ENCODE measurements at places on chromosomes 16 and 17. TPM values are rescaled to one million over a fixed set of nuclear protein-coding genes. Genes with fewer than 3 reads are reported as not detected.
A peak's percentile ranks its signal among the peaks of the same experiment; 100 is the strongest.

DNA sequence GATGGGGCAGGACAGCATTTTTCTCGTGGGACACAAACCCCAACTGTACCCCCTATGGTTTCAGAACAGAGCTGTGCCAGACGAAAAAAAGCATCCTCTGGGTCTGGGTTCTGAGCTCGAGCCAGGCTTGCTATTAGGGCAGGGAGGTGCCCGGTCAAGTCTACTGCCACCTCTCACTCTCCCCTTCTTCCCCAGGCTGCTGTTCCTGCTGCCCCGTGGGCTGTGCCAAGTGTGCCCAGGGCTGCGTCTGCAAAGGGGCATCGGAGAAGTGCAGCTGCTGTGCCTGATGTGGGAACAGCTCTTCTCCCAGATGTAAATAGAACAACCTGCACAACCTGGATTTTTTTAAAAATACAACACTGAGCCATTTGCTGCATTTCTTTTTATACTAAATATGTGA is 1.1 kb downstream of the MT1E start:
- DNase-seq = no peak
- H3K27ac ChIP-seq = no peak overlapping the region
- H3K4me1 ChIP-seq = peaks cover 14% of the 10 kb centered on the region
- no peaks in the 10 kb centered on the region for H3K36me3 ChIP-seq
- H3K4me3 ChIP-seq = no peak overlapping the region

- no peak overlapping the region for H3K4me3 ChIP-seq
- no peaks in the 10 kb centered on the region for H3K36me3 ChIP-seq
- H3K4me1 ChIP-seq = no peaks in the 10 kb centered on the region
Observed at GRCh38 chr16:86229283-86229682, 281.0 kb upstream of the FOXF1 start.

- H3K36me3 ChIP-seq = no peaks in the 10 kb centered on the region
- H3K27ac ChIP-seq = no peak overlapping the region
- H3K4me1 ChIP-seq = peaks cover 52% of the 10 kb centered on the region
- no peak overlapping the region for H3K4me3 ChIP-seq
Observed at GRCh38 chr17:79794659-79795511, 2.0 kb downstream of the CBX8 start.

- no peak for DNase-seq
- no peaks in the 10 kb centered on the region for H3K27me3 ChIP-seq
- no peak within 1 kb of the TSS for H3K27ac ChIP-seq
- H3K4me1 ChIP-seq = no peaks in the 10 kb centered on the region
- no peak within 1 kb of the TSS for H3K4me3 ChIP-seq
- no peaks in the 10 kb centered on the region for H3K36me3 ChIP-seq
Observed at GRCh38 chr17:53822764-53823163, at the start of gene KIF2B. Gene KIF2B, plus strand, starts transcription at chr17:53822927. Its CDS starts 107 bp downstream, at chr17:53823034.

- H3K27ac ChIP-seq = peak within 1 kb of the TSS; percentile 70
- DNase-seq = peak; percentile 82
- H3K4me3 ChIP-seq = peak within 1 kb of the TSS; percentile 52
- H3K4me1 ChIP-seq = peaks cover 33% of the 10 kb centered on the region
Observed at GRCh38 chr17:80991645-80992076, at the start of gene CHMP6. Gene CHMP6, plus strand, starts transcription at chr17:80991841. Its CDS starts 78 bp downstream, at chr17:80991919.

GRCh38 chr17:20263595-20263994 is 203.7 kb downstream of the LGALS9B start:
- H3K4me3 ChIP-seq = no peak overlapping the region
- H3K27me3 ChIP-seq = no peaks in the 10 kb centered on the region
- no peak overlapping the region for H3K27ac ChIP-seq

GRCh38 chr17:66386498-66387351 is 84.3 kb downstream of the PRKCA start:
- H3K4me1 ChIP-seq = peaks cover 26% of the 10 kb centered on the region
- H3K27me3 ChIP-seq = no peaks in the 10 kb centered on the region
- H3K36me3 ChIP-seq = peaks cover 10% of the 10 kb centered on the region
- no peak overlapping the region for H3K27ac ChIP-seq
- H3K4me3 ChIP-seq = no peak overlapping the region

GRCh38 chr16:74735554-74735953 is 34.9 kb upstream of the MLKL start:
- no peaks in the 10 kb centered on the region for H3K4me1 ChIP-seq
- no peaks in the 10 kb centered on the region for H3K36me3 ChIP-seq
- H3K4me3 ChIP-seq = no peak overlapping the region
- H3K27me3 ChIP-seq = peaks cover 4% of the 10 kb centered on the region

GRCh38 chr17:2635241-2635640 is 41.8 kb downstream of the PAFAH1B1 start:
- H3K27ac ChIP-seq = no peak overlapping the region
- H3K4me1 ChIP-seq = peaks cover 49% of the 10 kb centered on the region
- DNase-seq = no peak
- H3K27me3 ChIP-seq = no peaks in the 10 kb centered on the region
- peaks cover 4% of the 10 kb centered on the region for H3K36me3 ChIP-seq

- no peak overlapping the region for H3K27ac ChIP-seq
- peaks cover 6% of the 10 kb centered on the region for H3K4me1 ChIP-seq
- DNase-seq = no peak
- no peaks in the 10 kb centered on the region for H3K27me3 ChIP-seq
Observed at GRCh38 chr16:69712914-69713581, 13.3 kb downstream of the NQO1 start.

DNA sequence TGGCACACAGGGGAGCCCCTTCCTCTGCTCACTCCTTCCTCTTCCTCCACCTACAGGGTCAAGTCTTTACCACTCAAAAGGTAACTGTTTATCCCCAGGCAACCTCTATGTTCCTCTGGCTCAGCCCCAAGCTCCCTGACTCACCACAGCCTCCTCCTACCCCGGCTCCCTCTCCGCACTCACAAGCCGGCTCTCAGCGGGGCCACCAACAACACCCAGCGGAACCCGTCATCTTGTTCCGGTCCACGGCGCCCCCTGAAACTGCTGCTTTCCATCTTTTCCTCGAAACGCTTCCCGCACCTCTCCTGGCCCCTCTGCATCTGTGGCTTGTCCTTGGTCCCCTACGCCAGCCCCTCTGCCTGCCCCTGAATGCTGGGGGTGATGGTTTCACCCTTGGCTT is 58.4 kb downstream of the NXN start:
- no peak for DNase-seq
- no peaks in the 10 kb centered on the region for H3K27me3 ChIP-seq
- no peak overlapping the region for H3K27ac ChIP-seq

DNA sequence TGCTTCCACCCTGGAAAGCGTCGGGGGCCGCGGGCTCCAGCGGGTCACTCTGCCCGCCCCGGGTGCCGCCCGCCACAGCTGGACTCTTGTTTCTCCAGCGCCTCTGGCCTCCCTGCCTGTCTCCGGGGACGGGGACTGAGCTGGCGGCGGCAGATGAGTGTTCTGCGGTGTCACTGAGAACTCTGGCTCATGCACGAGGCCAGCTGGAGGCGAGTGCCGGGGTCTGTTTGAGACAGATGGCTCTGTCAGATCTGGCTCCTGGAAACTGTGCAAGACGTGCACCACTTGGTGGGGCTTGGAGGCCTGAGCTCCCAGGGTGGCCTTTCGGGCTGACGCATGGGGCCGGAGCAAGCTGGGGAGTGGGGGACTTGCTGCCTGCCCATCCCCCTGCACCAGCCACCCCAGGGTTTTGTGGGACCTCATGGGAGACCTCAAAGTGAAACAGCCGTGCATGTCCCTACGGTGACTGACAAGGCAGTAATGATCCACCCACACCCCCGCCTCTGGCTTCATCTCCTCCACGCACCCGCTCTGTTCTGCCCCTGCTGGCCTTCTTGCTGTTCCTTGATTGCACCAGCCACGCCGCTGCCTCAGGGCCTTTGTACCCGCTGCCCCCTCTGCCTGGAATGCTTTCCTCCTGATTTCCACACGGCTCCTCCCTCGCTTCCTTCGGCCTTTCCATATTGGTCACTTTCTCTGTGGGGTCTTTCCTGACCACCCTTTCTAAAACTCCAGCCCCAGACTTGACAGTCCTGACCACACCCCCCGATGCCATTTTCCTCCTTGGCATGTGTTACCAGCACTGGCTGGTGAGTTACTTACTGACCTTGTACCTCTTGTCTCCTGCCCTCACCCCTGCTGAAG is 174.9 kb upstream of the CIBAR2 start:
- no peaks in the 10 kb centered on the region for H3K4me1 ChIP-seq
- no peaks in the 10 kb centered on the region for H3K27me3 ChIP-seq
- no peaks in the 10 kb centered on the region for H3K36me3 ChIP-seq
- DNase-seq = no peak
- no peak overlapping the region for H3K4me3 ChIP-seq
- H3K27ac ChIP-seq = no peak overlapping the region

DNA sequence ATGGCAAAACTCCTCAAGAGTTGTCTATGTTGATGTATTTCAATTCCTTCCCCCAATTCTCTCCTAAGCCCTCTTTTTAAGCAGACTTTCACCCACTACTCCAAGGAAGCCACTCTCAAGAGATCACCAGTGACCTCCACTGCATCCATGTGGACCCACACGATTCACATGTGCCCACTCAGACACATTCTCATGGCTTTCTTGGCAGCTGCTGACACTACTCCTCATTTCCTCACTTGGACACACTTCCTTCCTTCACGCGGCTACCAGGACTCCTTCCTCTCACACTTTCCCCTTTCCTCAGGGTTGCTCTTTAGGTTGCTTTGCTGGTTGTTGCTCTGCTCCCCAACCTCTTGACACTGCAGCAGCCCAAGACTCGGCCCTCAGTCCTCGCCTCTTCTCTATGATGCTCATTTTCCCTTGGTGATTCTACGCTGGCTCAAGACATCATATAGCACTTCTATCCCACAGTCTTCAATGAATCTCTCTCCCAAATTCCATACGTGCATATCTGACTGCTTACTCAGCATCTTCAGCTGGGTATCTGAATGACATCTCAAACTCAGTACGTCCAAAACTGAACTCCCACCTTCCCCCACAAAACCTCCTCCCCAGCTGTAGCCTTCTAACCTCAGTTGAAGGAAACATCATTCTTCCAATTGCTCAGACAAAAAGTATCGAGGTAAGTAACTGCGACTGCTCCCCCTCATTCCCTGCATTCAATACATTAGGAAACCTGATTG is 28.2 kb downstream of the HELZ start:
- peaks cover 39% of the 10 kb centered on the region for H3K36me3 ChIP-seq
- H3K27ac ChIP-seq = no peak overlapping the region
- no peak overlapping the region for H3K4me3 ChIP-seq
- no peak for DNase-seq

DNA sequence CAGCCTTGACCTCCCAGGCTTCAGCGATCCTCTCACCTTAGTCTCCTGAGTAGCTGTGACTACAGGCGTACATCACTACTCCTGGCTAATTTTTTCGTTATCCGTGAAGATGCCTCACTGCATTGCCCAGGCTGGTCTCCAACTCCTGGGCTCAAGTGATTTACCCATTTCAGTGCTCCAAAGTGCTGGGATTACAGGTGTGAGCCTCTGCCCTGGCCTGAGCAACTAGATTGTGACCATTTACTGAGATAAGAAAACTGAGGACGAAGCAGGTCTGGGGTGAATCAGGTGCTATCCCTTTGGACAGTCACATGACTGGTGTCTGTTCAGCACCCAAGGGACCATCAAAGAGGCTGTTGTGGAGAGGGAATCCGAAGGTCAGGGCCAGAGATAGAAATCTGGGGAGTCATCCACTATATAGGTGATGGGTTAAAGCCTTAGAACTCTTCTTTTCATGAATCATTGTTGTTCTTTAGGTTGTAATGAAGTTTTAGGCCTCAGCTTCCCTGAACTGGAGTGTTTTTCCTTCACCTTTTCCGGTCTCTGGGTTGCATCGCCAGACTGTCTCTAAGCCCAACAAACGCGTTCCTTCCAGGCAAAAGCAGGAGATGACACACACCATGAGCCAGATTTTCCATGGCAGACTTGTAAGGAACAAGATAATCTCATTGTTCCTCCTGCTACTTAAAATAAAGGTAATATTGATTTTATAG is 62.5 kb downstream of the FTO start:
- DNase-seq = no peak
- no peaks in the 10 kb centered on the region for H3K36me3 ChIP-seq
- no peak overlapping the region for H3K4me3 ChIP-seq
- H3K27ac ChIP-seq = no peak overlapping the region
- H3K4me1 ChIP-seq = no peaks in the 10 kb centered on the region
- no peaks in the 10 kb centered on the region for H3K27me3 ChIP-seq

DNA sequence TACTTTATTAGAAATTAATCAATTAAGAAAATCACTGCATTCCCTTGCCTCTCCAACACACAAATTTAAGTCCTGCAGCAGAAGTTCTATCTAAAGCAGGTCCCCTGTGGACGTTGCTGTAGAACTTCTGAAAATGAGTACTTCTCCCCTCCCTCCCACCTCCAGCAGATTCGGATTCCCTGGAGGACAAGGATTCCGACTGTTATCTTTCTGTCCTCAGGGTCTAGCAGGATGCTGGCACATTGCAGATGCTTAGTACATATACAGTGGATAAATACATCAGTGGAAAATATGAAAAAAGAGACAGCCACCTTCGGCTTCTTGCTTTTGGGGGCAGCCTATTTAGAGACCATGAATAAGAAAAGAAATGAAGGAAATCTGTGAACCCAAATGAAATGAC is 32.1 kb downstream of the NTN1 start:
- H3K4me3 ChIP-seq = no peak overlapping the region
- H3K36me3 ChIP-seq = no peaks in the 10 kb centered on the region

- DNase-seq = no peak
- H3K4me3 ChIP-seq = no peak overlapping the region
- H3K27ac ChIP-seq = no peak overlapping the region
- H3K4me1 ChIP-seq = peaks cover 13% of the 10 kb centered on the region
- no peaks in the 10 kb centered on the region for H3K36me3 ChIP-seq
Observed at GRCh38 chr16:66152181-66152580, 214.3 kb upstream of the CDH5 start.

GRCh38 chr17:37787055-37787757 is 42.3 kb upstream of the HNF1B start:
- no peak overlapping the region for H3K4me3 ChIP-seq
- no peak for DNase-seq
- H3K27me3 ChIP-seq = no peaks in the 10 kb centered on the region
- no peak overlapping the region for H3K27ac ChIP-seq
- no peaks in the 10 kb centered on the region for H3K4me1 ChIP-seq

GRCh38 chr16:85991856-85992255 is 92.9 kb downstream of the IRF8 start:
- no peak overlapping the region for H3K27ac ChIP-seq
- no peak for DNase-seq
- H3K36me3 ChIP-seq = no peaks in the 10 kb centered on the region
- no peak overlapping the region for H3K4me3 ChIP-seq

- H3K4me1 ChIP-seq = peaks cover 8% of the 10 kb centered on the region
- no peak overlapping the region for H3K27ac ChIP-seq
- no peak overlapping the region for H3K4me3 ChIP-seq
- H3K36me3 ChIP-seq = no peaks in the 10 kb centered on the region
Observed at GRCh38 chr16:89827383-89828198, 684 bp upstream of the SPIRE2 start.

The ALOX15 gene
- polyA plus RNA-seq = not detected

The MMD gene
- polyA plus RNA-seq = 20.0 TPM

The CFAP119 gene
- 0.42 TPM for polyA plus RNA-seq

The SLFN14 gene
- 0.18 TPM for polyA plus RNA-seq

The SULT1A2 gene
- polyA plus RNA-seq = 0.18 TPM

The PRR14 gene
- polyA plus RNA-seq = 25.9 TPM

The WIPF2 gene
- polyA plus RNA-seq = 5.2 TPM

The CDC42EP4 gene
- polyA plus RNA-seq = 0.92 TPM

The SPATA32 gene
- 0.25 TPM for polyA plus RNA-seq

The CBX1 gene
- polyA plus RNA-seq = 10.1 TPM

The GCGR gene
- not detected for polyA plus RNA-seq
